GM23338 (cell line): ENCODE measurements at places on chromosomes 4 and X.

DNA sequence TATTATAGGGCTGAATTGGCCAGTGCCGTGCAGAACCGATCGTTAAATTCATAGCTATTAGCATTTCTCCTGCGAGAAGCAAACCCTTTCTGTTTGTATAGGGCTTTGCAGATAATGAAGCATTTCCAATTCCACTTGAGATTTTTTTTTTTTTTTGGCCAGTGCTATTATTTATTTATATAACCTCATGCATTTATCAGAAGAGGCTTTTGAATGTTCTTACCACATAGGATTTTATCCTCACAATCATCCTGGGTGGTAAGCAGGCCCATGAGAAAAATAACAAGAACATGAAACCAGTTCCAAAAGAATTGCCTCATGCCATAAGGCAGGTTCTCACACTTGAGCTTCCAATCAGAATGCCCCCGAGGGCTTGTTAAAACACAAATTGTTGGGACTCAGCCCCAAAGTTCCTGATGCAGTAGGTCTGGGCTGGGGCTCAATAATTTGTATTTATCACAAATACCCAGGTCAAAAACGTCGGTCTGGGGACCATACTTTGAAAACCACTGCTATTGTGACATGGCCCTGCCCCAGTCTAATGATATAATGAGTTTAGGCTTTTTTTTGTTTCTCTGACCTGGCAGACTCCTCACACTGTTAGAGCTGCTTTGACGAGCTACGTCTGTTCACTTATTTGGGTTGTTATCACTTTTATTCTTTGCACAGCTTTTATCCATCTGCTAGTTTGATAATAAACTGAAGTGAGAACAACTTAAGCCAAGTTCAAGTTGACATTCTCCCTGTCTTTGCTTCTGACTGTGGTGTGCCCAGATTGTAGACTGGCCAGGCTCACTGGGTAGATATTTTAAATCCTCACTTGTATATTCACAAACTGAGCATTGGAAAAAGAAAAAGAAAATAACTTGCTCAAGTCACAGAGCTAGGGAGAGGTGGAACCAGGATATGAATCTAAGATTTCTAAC, 20.1 kb downstream of the SUPT20HL1 start:
- H3K36me3 ChIP-seq = no peaks in the 10 kb centered on the region
- no peak for DNase-seq
- H3K4me1 ChIP-seq = peaks cover 60% of the 10 kb centered on the region
- H3K4me3 ChIP-seq = no peak overlapping the region
- H3K27ac ChIP-seq = 0 out of 2 replicates have a peak overlapping the region, but pooled peaks have one; percentile 19

DNA sequence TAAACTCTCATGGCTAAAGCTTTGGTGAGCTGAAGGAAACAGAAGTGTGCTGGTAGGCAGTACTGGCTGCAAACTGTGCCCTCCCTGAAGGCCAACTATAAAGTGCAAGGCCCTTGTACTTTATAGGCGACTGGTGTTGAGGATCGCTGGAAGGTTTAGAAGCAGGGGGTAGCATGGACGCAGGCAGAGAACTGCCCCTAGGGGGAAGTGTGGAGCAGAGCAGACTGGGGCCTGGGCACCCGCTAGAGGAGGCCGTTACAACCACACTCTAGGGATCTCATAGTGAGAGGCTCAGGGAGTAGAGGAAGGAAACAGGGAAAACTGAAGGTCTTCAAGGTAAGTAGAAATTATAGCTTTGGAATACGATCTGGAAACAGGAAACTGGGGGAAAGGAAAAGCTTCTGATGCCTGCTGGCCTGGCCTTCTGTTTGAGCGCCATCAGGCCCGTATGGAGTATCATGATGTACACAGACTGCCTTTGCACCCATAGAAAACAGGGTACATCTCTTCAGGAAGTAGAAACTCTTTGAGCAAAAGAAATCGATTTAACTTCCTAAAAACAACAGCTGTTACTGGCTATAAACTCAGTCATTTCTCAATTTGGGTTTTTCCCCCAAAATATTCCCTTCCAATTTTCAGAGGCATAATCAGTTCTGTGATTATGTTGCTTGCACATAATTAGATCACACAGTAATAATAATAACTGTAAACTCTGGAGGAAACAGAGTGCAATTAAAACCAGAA, 23.9 kb upstream of the TMSB4X start:
- no peaks in the 10 kb centered on the region for H3K27me3 ChIP-seq
- no peak overlapping the region for H3K4me3 ChIP-seq
- peak; percentile 65 for DNase-seq
- H3K27ac ChIP-seq = no peak overlapping the region
- H3K36me3 ChIP-seq = no peaks in the 10 kb centered on the region

DNA sequence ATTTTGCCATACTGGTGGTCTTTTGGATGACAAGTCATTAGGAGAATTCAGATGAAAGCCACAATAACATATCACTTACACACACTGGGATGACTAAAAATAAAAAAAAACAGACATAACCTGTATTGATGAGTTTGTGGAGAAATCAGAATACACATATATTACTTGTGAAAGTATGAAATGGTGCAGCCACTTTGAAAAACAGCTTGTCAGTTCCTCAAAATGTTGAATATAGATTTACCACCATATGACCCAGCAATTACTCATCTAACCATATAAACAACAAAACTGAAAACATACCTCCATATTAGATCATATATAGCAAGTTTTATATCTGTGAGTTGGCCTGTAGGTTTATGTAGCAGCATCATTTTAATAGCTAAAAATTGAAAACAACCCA, 608.7 kb downstream of the TLL1 start:
- H3K27me3 ChIP-seq = no peaks in the 10 kb centered on the region
- DNase-seq = no peak
- no peaks in the 10 kb centered on the region for H3K36me3 ChIP-seq

GRCh38 chr4:54687887-54688841, 30.4 kb downstream of the KIT start:
- no peak for DNase-seq
- H3K36me3 ChIP-seq = no peaks in the 10 kb centered on the region
- no peak overlapping the region for H3K4me3 ChIP-seq

DNA sequence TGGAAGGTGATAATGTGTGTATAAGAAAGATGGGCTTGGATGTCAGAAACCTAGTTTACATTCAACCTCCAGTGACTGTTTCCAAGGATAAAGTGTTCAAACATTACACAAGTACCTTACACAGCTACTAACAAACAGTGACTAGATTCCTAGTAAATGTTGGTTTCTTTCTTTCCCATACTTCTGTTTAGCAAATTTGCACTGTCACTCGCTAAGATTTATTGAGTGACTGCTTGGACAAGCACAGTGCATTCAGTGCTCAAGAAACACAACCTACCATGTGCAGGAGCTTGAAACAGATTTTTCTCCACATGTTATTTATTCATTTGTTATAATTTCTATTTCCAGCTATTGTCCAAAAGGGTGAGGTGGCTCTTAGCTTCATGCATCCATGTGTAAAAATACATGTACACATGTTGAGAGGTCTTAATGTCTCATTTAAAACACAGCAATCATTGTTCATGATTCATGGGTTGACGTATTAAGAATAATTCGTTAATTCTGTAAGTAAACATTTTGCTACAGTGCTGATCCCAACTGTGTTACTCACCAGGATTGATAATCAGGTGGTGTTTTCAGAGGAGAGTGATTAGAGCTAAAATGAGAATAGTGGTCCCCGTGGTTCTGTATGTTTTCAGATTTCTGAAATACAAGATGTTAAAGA, 153.0 kb downstream of the DCLK2 start:
- H3K4me3 ChIP-seq = no peak overlapping the region
- peaks cover 22% of the 10 kb centered on the region for H3K4me1 ChIP-seq
- H3K27me3 ChIP-seq = no peaks in the 10 kb centered on the region

GRCh38 chrX:19121466-19121865, 802 bp downstream of the ADGRG2 start:
- H3K27ac ChIP-seq = no peak overlapping the region
- no peak for DNase-seq
- H3K36me3 ChIP-seq = no peaks in the 10 kb centered on the region

DNA sequence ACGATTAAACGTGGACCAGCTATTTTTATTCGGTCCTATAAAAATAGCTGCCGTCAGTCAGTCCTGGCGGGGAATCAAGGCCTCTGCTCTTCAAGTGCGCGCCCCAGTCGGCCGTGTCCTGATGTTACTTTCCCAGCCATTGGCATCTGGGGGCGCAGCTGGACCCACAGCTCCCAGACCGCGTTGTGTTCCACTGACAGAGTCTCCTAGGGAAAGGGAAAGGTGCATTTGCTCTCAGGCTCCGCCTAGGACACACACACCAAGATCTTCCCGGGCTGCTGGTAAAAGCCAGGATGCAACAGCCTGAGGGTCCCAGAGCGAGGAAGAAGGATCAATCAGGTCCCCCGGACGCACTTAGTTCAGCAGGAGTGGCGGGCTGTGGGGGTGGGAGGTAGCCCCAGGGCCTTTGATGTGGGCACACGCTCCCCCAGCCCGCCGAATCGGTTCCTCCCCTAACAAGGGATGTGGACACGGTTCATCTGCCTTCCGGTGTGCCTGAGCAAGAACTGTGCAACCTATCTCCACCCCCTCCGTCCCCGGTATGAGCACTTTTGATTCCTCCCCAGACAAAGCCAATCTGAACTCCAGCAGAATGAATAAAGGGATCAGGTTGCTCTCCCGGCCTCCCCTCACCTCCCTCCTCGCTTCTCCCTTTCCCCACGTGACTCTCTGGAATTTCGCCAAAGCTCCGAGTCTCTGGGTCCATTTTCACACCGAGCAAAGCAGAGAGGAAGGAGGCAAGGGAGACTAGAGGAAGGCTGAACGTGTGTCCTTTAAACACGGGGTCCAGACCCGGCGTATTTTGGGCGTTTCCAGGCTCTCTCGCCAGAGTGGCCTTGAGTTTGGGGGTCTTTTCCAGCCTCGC, 626 bp upstream of the FRAS1 start:
- H3K27ac ChIP-seq = peak overlapping the region; percentile 98
- no peaks in the 10 kb centered on the region for H3K27me3 ChIP-seq
- peaks cover 25% of the 10 kb centered on the region for H3K4me1 ChIP-seq
- peak; percentile 96 for DNase-seq
- H3K4me3 ChIP-seq = peak overlapping the region; percentile 95

DNA sequence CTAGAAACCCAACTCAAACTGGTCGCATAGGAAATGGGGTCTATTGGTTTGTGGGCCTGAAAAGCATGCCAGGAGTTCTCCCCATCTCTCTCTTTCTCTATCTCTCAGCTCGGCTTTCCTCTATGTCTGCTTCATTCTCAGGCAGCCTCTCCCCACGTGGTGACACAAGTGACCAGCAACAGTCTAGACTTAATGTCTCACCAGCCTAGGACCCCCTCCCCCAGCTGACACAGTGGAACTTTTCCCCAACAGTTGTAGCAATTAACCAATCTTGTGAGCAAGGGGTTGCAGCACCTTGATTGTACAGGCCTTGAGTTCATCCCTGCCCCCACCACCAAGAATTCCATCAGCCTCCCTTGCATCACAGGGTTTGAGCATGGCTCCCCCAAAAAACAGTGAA, 159.8 kb upstream of the KIT start:
- peaks cover 10% of the 10 kb centered on the region for H3K4me1 ChIP-seq
- H3K36me3 ChIP-seq = no peaks in the 10 kb centered on the region
- no peak overlapping the region for H3K27ac ChIP-seq

DNA sequence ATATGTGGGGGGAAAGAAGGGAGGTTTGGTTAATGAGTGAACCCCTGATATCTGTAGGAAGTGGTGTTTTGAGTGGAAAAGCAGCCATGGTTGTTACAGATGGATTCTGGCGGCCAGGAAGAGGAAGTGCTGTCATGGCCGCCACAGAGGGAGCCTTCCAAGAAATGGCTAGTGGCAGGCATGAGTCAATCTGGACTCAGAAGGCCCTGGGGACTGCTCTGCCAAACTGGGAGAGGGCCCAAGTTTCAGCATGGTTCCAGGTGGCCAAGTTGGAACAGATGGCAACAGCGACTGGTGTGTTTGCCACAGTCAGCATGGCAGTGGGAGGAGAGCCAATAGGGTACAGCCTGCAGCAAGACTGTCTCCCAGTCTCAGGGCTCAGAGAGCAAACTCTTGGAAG, 32.5 kb downstream of the ETDB start:
- H3K4me3 ChIP-seq = no peak overlapping the region
- no peaks in the 10 kb centered on the region for H3K27me3 ChIP-seq
- no peak for DNase-seq
- no peaks in the 10 kb centered on the region for H3K36me3 ChIP-seq
- no peak overlapping the region for H3K27ac ChIP-seq

DNA sequence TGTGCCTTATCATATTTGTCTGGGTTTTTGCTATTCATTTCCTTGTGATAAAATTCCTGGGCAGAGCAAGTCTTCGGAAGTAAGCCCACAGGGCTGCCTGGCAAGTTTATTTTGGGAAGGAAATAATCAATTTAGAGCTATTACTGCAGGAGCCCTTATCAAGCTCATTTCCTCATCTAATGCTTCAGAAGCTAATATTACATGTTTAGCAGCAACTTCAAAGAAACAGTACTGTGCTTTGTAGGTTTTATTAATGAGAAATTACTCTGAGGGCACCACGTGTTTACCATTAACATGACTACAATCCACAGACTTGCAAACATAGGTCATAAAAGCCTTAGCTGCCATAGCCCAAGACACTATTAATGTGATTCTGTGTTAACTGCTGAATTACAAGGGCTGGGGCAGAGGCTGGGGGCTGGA, 540.0 kb downstream of the SPRY1 start:
- no peak overlapping the region for H3K27ac ChIP-seq
- no peak overlapping the region for H3K4me3 ChIP-seq
- H3K36me3 ChIP-seq = no peaks in the 10 kb centered on the region
- H3K4me1 ChIP-seq = 0 out of 2 replicates have a peak, but pooled peaks cover 5% of the 10 kb centered on the region
- DNase-seq = no peak

- no peak overlapping the region for H3K27ac ChIP-seq
- H3K36me3 ChIP-seq = no peaks in the 10 kb centered on the region
- H3K27me3 ChIP-seq = no peaks in the 10 kb centered on the region
- peaks cover 8% of the 10 kb centered on the region for H3K4me1 ChIP-seq
- H3K4me3 ChIP-seq = no peak overlapping the region
These were observed 280.3 kb downstream of the INPP4B start for GRCh38 chr4:142565771-142566170.

DNA sequence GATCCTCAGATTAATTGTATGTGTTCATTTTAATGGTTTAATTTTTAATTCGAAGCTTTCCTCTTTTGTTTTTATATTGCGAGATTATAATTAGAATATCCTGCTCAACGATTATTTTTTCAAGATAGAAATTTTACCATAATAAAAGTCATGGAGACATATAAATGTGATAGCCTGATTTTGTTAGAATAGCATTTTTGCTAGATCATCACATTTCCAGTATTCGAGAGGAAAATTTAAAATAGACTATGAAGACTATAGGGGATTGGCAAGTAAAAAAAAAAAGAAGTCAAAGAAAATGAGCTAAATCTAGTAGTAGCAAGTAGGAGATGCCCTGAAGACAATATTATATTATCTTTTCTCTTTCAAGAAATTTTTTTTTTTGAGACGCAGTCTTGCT, 60.6 kb downstream of the TENM3 start:
- no peak for DNase-seq
- H3K36me3 ChIP-seq = no peaks in the 10 kb centered on the region
- no peak overlapping the region for H3K4me3 ChIP-seq
- no peaks in the 10 kb centered on the region; the same call in 1 of the 2 replicates for H3K4me1 ChIP-seq
- no peaks in the 10 kb centered on the region for H3K27me3 ChIP-seq

- peaks cover 5% of the 10 kb centered on the region for H3K4me1 ChIP-seq
- no peaks in the 10 kb centered on the region for H3K36me3 ChIP-seq
- no peak overlapping the region for H3K27ac ChIP-seq
- H3K27me3 ChIP-seq = no peaks in the 10 kb centered on the region
- no peak overlapping the region for H3K4me3 ChIP-seq
- peak; percentile 69 for DNase-seq
These were observed 232.4 kb downstream of the PPP3CA start for GRCh38 chr4:101114936-101115372.
